ENCODE measurements at places on chromosomes 11 and 22. TPM values are rescaled to one million over a fixed set of nuclear protein-coding genes. Genes with fewer than 3 reads are reported as not detected.

The GTF2H1 gene
- 69.7 TPM for total RNA-seq

The FAM76B gene
- total RNA-seq: 54.6 TPM

The OVOL1 gene
- total RNA-seq: under 0.01 TPM

The GGT5 gene
- total RNA-seq: 0.41 TPM

GRCh38 chr11:114132944-114133394 is 73.5 kb downstream of the ZBTB16 start:
- no peak for DNase-seq

- no peak for DNase-seq
These were observed at the start of gene CD6 for GRCh38 chr11:60971520-60971919. Gene CD6 (plus strand): TSS chr11:60971680. CDS start chr11:60971866, 186 bp downstream.

DNA sequence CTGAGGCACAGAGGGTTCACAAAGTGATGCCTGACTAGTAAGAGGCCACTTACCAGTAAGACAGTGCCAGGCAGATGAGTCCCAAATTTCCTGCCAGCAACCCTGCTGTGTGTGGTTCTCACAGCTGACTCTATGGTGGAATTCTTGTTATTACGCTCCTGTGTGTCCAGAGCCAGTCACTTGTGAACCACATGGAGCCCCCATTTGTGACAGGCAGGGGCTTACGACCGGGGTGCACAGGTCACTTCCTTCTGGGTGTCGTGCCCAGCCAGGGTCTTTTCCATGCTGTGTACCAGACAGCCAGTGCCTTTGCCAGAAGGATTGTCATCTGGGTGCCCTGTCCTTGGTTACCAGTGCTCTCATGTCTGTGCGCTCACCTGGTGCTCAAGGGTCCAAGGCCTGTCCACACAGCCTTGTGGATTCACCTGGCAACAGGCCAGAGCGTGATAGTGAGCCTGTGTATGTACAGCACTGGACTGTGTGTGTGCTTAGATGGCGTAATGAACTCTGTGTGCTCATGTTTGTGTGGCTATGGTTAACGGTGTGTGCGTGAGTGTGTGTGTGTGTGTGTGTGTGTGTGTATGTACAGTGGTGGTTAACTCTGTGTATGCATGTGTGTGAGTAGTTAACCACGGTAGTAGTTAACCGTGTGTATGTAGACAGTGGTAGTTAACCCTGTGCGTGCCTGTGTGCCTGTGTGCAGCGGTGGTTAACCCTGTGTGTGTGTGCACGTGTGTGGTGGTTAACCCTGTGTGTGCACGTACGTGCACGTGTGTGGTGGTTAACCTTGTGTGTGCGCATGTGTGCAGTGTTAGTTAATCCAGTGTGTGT is 18.6 kb downstream of the GRAMD4 start:
- no peak for DNase-seq

- no peak for DNase-seq
These were observed 213.6 kb downstream of the DYNC2H1 start for GRCh38 chr11:103322821-103323220.

- DNase-seq: no peak
These were observed 9.3 kb upstream of the ANKRD13D start for GRCh38 chr11:67279589-67280340.

- DNase-seq: no peak
These were observed 4.7 kb downstream of the UCP2 start for GRCh38 chr11:73977856-73978519.

All from frontal cortex (tissue), 4 donors.